ENCODE measurements at places on chromosomes 6 and 20.

DNA sequence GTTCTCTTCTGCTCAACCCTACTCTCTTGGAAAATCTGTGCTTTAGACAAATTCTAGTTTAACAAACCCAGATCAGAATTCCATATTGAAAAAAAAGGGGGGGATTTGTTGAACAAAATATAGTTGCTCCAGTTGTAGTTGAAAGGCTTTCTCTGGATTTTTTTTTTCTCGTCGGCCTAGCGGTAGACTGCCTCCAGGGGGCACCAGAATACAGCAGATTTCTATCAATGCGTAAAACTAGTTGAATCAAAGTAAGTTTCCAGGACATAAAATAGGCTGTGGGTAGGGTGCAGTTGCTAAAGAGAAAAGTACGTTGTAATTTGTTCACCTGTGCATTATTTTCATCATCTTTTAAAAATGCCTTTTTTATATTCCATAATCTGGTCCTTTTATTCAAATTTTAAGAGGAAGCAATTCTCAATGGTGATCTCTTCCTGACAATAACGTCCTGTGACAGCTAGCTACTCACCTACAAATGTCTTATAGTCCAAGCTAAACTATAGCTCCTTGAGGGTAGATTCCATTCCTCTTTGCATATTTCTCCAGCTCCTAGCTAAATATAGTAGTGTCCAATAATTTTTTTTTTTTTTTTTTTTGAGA lies 105.4 kb downstream of the PERP start:
- DNase-seq: peak; percentile 35

GRCh38 chr6:134425513-134425912 lies 107.6 kb upstream of the SGK1 start:
- DNase-seq: no peak

GRCh38 chr6:11404081-11404480 lies 133.5 kb upstream of the TMEM170B start:
- DNase-seq: no peak

GRCh38 chr6:156599978-156600590 lies 177.1 kb upstream of the ARID1B start:
- no peak for DNase-seq

DNA sequence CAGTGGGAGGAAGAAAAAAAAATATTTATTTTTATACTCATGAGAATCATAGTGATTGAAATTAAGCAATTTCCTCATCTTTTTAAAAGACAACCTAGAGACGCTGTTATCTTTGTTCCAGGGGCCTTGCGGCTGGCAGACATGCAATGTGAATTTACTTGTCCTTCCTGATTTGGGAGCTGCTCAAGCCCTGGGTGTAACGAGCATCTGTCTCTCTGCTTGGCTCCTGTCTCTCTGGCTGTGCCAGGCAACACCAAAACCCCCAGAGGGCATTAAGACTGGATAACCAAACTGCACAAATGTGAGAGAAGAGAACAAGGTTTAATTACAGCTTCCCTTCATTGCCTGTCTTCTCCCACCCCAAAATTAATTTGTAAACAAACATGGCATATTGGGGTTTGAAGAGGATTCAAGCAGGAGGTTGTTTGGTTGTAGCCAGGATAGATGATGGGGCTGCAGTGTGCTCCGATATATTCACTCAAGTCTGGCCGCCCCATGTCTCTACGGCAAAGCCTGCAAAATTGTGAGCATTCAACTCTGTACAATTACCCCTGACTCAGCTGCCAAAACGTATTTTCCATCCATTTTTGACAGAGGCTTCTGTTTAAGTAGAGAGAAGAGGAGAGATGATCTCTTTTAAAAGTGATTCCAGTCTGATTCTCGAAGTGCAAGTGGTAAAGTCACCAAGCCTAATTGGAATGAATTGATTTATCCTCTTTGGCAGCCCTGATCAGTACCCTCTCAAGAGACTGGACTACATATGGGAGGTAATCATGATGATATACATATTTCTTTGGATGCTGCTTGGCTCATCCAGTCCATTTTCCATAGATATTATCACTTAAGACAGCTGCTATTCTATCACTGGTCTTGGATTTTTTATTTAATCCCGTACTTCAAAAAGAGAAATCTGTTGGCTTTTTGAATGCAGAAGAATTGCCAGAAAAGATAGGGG lies 170.2 kb downstream of the SLC24A3 start:
- no peak for DNase-seq

GRCh38 chr6:169981568-169981967 lies 230.1 kb downstream of the ERMARD start:
- DNase-seq: no peak

DNA sequence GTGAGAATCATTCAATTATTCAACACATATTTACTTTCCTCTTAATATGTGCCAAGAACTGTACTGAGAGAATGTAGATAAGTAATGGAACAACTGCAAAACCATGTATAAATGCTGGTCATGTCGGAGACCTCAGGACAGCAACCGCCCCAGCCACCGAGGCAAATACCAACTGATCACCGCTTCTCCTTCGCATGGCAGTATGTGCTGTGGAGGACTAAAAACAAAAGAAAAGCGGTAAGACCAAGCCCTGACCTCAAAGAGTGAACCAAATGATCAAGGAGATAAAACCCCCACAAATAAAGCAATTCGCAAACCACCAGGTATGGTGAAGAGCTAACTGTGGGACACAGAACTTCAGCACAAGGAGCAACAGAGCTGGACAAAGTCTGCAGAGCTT lies 104.3 kb downstream of the TRERF1 start:
- no peak for DNase-seq

DNA sequence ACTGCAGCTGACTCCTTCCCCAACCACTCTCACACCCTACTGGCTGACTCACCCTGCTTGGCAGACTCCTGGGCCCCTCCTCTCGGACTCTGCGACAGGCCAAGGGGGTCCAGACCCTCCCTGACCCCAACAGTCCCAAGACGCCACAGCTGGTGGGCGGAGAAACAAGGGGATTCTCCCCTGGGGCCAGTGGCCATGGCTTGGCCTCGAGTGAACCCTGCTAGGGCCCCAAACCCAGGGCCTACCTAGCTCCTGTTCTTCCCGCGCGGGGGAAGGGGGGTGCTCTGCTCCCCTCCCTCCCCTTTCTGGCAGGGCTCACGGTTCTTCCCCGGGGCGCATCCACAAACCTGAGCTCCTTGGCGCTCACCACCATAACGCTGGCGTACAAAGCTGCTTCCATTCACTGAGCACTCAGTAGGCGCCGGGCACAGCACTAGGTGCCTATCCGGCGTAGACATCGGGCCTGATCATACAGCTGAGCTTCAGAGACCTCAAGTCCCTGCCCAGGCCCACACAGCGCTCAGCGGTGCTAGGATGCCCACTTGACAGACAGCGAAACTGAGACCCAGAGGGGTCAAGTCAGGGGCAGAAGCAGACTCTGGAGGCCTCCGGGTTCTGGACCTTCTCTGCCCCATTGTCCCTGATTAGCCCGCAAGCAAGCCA lies 597 bp downstream of the ADA start:
- no peak for DNase-seq

DNA sequence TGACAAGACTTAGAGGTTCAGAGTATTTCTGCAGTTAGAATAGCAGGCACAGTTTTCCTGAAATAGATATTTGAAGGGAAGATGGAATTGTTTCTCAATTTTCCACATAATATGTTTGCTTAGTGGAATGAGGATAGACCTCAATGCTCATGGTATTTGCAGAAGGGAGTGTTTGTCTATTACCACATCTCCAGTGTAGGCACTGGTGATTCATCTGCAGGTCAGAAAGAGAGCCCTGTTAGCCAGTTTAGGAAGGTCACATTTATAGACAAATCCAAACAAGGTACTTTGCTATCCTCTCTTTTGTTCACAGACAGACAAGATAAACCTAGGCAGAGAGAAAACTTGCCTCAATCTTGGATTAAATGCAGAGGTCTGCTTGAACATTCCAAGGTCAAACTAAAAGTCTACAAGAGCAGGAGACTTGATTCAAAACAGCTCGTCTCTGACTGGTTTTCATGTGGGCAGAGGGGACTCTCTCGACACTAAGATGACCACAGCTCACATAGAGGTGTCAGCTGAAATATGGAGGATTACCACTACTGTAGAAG lies 22.8 kb downstream of the ISM1 start:
- DNase-seq: no peak

- DNase-seq: no peak
Measured at GRCh38 chr20:41248368-41249024, 69.0 kb downstream of the ZHX3 start.

GRCh38 chr6:124669713-124670480 lies 292.3 kb upstream of the RNF217 start:
- DNase-seq: no peak

DNA sequence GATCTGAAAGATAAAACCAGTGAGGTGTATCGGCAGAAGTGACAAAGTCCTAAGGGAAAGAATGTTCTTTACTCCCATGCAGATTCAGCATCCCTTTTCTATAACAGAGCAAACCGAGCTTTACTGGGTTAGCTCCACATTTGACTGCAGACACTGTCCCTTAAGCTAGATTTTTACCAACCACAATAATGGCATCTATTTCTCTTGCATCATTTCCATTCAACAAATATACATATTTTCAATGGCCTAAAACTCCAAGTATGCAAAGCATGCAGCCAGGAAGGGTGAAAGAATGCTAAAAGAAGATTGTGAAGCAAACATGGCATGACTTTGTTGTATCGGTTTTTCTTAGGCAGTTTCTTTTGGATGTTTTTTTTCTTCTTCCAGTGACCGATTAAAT lies 255.4 kb downstream of the OGFRL1 start:
- no peak for DNase-seq

GRCh38 chr6:123769431-123769830 lies 34.2 kb upstream of the NKAIN2 start:
- DNase-seq: peak; percentile 18

GRCh38 chr6:87628881-87629280 lies 38.9 kb downstream of the ORC3 start:
- no peak for DNase-seq

GRCh38 chr6:70709826-70710225 lies 42.1 kb downstream of the SMAP1 start:
- DNase-seq: no peak

GRCh38 chr20:39857835-39858234 lies 831.2 kb downstream of the MAFB start:
- no peak for DNase-seq

GRCh38 chr6:11194356-11195218 lies 37.9 kb downstream of the NEDD9 start:
- no peak for DNase-seq

DNA sequence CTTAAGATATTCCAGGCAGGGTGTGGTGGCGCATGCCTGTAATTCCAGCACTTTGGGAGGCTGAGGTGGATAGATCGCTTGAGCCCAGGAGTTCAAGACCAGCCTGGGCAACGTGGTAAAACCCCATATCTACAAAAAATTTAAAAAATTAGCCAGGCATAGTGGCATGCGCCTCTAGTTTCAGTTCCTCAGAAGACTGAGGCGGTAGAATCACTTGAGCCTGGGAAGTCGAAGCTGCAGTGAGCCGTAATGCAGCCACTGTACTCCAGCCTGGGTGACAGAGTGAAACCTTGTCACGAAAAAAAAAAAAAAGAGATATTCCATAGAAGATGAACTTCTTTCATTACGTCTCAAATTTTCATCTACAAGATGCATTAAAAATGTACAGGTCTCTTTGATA lies 46.7 kb upstream of the ISM1 start:
- no peak for DNase-seq

DNA sequence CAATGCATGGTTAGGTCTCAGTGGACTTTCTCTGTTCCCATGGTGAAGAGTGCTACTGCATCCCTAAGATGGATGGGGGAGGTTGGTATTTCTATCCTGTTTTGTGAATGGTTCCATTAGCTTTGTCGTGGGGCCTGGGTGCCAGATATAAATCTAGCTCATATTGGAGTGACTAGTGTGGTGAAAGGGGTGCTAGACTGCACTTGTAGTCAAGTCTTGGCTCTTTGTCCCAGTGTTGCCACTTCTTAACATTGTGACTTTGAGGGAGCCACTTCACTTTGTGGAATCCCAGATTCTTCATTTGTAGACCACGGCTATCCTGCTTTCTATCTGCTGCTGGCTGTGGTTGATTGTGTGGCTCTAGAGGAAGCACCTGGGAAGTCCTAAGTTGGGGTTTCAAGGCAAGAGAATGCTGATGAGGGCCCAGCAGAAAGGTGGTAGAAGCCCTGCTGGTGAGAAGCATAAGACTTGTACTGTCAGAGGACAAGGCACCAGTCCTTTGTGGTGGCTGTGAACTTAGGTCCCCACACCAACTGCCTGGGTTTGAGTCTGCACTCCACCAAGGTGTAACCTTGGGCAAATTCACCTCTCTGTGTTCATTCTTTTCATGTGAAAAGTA lies 44.1 kb downstream of the VAPB start:
- no peak for DNase-seq

DNA sequence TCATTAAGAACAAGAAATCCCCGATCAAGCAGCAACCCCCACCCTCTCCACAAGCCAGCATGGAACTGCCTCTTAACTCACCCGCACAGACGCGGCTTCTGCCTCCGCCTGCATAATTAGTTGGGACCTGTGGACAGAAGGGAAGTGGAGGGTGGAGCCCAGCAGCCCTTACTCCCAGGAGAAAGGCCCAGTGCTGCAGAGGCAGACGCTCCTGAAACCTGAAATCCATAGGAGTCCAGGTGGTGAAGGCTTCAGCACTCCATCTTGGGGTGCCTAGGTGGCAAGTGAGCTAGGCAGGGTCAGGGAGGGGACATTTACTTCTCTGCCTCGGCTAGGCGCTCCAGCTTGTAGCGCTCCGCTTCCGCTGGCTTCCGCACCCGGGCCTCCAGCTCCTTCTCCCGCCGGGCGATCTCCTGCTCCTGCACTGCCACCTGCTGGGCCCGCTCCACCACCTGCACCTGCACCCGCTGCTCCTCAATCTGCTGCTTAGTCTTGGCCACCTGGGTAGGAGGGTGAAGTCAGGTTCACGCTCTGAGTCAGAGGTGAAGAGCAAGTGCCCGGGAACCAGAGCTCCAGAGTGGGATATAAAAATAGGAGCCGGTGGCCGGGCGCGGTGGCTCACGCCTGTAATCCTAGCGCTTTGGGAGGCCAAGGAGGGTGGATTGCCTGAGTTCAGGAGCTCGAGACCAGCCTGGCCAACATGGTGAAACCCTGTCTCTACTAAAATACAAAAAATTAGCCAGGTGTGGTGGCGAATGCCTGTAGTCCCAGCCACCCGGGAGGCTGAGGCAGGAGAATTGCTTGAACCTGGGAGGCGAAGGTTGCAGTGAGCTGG lies 10.7 kb downstream of the TUBB start:
- DNase-seq: no peak

Data from iPS DF 6.9 (cell line).